AG20443 (cell line): ENCODE measurements at places on chromosomes 3 and 15.

DNA sequence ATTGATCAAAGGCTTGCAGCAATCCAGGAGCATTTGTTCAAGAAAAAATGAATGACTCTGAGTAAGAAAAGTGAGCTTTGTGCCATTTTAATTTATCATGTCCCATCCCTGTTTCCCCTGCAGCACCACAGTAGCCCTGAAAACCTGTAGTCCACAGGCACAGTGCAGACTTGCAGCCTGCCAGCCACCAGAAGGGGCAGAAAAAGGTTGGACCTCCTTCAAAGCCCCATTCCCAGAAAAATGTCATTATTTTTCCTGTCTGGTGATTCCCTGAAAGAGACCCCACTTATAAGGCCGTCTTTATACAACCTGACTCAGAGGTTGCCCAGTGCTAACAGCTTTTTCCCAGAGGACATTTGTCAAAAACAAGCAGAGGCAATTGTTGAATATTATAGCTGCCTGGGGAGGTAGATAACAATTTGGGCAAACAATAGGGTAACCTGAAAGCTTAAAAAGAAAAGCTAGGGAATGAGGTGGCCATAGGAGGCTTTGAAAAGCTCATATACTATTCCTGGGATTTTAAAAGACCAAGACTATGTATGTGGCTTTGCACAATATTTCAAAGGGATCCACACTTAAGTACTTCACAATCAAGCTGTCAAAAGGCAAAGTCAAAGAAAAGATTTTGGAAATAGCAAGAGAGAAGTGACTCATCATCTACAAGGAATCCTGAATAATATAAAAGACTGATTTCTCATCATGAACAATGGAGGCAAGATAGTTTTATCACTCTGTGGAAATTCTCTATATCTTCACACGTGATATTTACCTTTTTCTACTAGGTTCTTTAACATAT lies 136.8 kb upstream of the PLXNA1 start:
- DNase-seq = no peak

DNA sequence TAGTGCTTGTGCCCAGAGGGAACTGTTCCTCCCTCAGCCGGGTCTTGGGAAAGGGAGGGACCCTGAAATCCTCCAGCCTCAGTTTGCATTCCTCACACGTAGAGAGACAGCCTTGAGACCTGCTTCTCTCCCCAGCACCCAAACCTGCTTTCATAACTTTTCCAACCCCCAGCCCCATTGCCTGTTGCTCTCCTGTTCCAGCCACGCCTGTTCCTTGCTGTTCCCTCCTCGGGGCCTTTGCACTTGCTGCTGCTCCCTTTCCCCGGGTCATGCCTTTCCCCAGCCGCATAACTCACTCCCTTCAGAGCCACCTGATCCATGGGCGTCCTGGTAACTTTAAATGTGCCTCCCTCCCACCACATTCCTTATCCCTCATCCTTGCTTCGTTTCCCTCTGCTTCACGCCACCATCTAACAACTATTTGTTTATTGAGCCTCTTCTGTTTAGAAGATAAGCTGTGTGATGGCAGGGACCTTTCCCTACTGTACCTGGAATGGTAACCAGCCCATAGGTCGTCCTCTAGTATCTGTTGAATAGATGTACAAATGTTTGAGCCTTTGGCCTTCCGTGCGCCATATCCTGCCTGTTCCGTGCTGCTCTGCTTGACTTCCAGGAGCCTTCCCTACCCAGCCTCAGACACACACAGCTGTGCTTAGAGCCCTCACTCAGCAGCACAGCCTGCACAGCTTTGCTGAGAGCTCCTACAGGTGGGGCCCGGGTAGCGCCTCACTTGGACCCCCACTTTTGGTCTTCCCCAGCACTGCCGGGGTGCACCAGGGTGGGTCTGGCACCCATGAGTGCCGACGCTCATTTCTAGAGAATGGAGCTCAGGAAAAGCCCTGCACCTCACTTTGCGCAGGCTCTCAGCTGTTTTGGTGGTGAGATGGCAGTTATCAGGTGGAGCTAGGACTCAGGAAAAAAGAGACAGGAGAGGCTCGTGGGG lies 60.2 kb downstream of the SCN5A start:
- DNase-seq = no peak

DNA sequence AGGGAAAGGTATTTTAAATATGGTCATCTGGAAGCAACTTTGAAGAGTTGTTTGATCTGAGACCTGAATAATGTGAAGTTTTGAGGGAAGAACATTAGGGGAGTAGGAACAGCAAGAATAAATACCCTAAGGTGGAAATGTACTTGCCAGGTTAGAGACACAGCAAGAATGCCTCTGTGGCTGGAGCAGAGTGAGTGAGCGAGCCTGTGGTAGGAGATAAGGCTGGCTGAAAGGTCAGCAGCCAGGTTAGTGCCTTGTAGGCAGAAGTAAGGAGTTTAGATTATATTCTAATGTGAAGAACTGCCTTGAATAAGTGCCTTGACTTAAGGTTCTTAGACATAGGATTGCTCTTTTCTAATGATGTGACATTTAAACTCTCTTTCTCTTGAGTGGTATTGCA lies 18.3 kb downstream of the LRRC49 start:
- DNase-seq = no peak

- DNase-seq = no peak
Measured at GRCh38 chr3:40923143-40923542, 276.2 kb upstream of the CTNNB1 start.

GRCh38 chr15:70339571-70340493 lies 242.1 kb upstream of the TLE3 start:
- DNase-seq = peak; percentile 50

DNA sequence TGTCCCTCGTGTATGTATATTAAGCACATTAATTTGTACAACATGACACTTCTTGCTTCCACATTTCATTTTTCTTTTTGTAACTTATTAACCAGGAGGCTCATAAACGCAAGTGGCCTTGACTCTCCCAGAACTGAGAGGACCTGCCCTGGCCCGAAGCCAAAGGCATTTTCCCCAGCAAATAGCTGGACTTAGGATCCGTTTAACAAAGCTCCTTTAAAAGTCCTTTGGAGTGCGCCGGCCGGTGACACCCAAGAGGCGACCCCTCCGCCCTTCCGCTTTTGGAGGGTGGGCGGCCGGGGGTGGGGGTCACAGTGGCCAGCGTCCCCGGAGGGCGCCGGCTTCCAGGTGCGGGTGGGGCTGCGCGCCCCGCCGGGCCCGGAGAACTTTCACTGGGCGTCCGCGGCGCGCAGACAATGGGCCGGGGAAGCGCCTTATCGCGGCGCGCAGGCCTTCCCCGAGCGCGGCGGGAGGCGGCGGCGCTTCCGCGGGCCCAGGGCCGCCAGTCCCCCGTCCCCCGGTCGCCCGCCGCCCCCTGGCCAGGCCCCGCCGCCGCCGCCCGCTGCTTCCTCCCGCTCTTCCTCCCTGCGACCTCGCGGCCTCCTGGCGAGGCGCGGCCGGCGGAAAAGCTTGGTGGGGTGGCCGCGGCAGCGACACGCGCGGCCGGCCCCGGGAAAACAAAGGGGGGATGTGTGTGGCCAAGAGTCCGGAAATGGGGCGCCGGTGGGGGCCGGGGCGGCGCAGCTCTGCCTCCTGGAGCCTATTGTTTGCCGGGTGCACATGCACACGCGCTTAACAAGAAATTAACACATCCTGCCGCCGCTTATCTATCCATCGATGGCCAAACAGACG lies 613.4 kb downstream of the MCTP2 start:
- peak; percentile 66 for DNase-seq

DNA sequence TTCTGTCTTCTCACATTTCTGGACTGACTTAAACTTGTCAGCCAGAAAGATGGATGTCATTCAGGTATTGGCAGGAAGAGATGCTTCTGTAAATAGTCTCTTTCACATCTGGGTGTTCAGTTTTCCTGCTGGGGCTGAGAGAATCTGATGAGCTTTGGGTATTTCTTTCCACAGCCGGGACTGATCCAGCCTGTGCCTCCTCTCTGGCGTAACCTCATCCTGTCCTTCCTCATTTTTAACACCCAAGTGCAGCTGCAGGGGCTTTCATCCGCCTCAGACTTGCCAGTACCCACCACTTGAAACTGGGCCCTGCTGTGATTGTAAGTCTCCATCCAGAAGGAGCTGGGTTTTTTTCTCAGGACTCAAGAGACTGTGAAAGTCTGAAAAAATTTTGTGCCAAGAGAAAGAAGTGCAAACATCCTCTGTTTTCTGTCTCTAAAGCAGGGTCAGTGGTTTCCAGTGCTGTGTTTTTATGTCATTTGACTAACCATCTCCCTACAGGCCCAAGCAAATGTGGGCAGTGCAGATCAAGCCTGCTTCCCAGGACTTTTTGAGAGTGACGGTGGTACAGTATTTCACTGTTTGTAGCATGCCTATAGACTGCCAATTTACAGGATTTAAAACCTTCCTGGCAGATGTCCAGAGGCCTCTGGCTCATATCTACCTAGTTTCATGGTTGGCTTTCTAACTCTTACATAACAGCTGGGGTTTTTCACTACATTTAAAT lies 342.7 kb downstream of the PTPRG start:
- DNase-seq = peak; percentile 26

GRCh38 chr3:108608750-108609149 lies 19.2 kb downstream of the DZIP3 start:
- DNase-seq = no peak

DNA sequence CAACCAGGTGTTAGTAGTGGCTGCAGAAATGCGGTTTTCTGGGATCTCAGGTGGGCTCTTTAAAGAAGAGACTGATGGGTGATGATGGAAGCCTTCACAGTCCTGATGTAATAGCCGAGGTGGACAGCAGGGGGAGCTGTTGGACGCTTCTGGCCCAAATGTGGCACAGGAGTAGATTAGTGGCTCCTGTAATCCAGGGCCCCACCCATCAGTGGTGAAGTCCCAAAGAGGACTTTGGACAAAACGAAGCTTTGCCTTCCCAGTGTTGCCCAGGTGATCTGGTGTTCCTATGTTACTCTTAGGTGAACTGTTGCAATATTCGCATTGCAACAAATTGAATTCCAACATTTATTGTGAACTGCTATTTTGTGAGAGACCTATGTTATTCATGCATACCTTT lies 31.8 kb upstream of the MYZAP start:
- DNase-seq = peak; percentile 74

DNA sequence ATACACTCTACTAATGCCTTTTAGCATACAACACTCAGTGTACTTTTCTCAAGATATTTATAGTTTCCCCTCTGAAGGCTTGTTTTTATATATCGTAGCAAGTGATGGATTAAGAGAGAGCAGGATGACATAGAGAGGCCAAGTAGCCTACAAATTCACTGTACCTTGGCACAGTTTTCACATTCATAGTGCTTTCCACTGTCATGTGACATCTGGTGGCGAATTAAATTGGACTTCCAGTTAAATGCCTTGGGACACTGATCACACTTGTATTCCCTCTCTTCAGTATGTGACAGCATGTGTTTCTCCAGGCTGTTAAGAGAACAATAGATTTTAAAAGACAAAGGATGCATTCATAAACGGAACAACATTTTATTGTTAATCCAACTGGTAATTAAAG lies 541.1 kb downstream of the MECOM start:
- DNase-seq = no peak

- no peak for DNase-seq
Measured at GRCh38 chr3:4358273-4358672, 55.1 kb downstream of the SETMAR start.

DNA sequence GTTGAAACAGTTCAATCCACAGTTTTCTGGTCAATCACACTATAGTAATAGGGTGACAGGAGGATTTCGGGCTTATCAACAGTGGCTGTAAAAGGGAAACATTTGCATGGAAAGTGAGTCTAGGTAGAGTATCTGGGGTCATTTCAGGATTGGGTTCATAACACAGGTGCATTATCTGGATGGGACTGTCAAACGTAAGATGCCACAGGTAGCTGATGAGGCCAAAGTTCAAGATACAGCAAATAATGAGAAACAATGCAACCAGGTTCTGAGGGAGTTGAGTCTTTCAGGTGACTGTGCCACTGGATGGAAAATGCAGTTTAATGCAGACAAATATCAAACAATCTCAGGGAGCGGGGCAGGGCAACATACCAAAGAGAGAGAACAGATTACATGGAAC lies 62.2 kb downstream of the WDR76 start:
- DNase-seq = no peak

DNA sequence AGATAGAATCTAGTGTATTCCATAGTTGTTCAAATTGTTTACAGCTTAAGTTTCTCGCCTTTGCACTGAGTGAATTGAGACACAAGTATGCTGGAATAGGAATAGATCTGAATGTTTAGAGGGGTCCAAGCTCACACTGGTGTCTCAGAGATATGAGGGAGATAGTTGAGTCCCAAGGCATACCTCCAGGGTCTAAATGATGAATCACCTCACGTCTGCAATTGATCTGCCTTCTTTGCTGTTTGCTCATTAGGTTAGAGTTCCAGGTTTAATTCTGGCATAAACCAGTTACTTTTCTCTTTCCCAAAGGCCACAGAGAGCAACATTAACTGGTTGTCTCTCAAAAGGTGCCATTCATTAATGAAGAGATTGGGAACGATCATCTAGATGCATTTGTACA lies 106.3 kb upstream of the MME start:
- DNase-seq = no peak

DNA sequence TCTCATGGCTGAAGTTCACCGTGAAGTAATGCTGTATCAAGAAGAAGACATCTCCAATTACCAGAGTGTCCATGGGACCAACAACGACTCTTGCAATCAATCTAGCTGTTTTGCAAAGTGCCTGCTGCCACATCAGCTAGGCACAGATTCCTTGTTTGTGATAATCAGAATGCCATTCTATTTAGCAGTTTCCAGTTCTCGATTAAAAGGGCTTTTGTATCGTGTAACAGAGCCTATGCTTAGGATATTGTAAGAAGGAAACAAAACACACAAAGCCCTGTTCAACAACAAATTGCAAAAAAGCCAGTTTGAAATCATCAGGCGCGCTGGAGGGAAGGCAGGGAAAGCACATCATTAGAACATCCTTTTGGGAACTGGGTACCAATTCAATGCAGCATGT lies 26.1 kb downstream of the RASGRF1 start:
- no peak for DNase-seq

DNA sequence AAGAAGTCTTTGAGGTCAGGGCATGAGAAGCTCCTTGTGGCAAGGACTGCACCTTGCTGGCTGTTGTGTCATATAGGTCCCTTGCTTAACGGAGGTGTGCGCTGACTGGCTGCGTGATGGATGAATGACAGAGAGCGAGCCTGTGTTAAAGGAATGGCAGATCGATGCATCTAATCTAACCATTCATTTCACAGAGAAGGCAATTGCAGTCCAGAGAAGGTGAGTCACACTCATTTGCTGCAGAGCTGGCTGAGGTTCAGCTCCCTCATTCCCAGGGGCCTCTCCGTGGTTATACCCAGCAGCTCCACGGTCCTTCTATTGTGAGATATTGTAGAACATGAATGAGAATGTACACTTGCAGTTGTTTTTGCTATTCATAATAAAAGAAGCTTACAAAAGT lies 289.3 kb downstream of the EPHB1 start:
- DNase-seq = peak; percentile 48

DNA sequence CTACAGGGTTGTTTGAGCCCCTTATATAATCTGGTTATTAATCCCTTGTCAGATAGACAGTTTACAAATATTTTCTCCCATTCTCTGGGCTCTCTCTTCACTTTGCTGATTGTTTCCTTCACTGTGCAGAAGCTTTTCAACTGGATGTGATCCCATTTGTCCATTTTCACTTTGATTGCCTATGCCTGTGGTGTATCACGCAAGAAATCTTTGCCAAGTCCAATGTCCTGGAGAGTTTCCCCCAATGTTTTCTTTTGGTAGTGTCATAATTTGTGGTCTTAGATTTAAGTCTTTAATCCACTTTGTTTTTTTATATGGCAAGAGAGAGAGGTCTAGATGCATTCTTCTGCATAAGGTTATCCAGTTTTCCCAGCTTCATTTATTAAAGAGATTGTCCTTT lies 40.7 kb downstream of the XXYLT1 start:
- DNase-seq = no peak

- DNase-seq = no peak
Measured at GRCh38 chr3:112084980-112085705, 1.0 kb upstream of the C3orf52 start.

- no peak for DNase-seq
Measured at GRCh38 chr3:32556332-32556731, 14.3 kb downstream of the DYNC1LI1 start.
